Right atrium auricular region (tissue), 2 donors: ENCODE measurements at places on chromosomes 6 and 20. TPM values are rescaled to one million over a fixed set of nuclear protein-coding genes. Genes with fewer than 3 reads are reported as not detected.

PLN gene
- total RNA-seq: 1,831 TPM

NKX2-2 gene
- total RNA-seq: not detected

GRCh38 chr20:3430376-3431069 is 23.1 kb upstream of the DNAAF9 start:
- DNase-seq: no peak

DNA sequence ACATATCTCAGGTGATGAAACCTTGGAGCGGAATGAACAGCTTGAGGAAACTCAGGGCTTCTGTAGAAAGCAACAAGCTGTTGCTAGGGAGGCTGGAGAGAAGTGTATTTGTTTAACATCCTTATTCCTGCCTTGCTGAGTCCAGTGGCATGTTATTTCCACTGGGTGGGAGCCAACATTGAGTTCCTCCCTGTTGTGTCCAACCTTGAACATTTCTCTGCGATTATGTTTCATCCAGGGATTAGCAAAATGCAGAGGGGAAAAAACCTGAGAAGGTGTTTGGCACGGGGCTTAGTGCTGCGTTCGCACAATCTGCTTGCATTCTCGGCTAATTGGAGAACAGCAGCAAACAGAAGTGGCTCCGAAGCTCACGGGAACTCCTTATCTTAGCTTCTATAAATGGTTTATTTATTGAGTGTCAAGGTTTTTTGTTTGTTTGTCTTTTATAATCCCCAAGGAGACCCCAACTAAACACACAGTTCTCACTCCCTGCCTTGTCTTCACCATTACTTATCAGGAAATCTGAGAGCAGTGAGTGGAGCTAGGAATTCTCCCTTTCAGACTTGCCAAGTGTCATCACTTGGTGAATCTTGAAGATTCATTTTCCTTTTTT is 412.8 kb downstream of the CDC5L start:
- no peak for DNase-seq

GRCh38 chr6:15512126-15512525 is 150.7 kb downstream of the DTNBP1 start:
- DNase-seq: no peak

- DNase-seq: no peak
Measured at GRCh38 chr6:38396209-38396608, 243.5 kb downstream of the BTBD9 start.
